Aorta (tissue), 5 donors: ENCODE measurements at places on chromosomes 7 and 10. TPM values are rescaled to one million over a fixed set of nuclear protein-coding genes. Genes with fewer than 3 reads are reported as not detected.

DNA sequence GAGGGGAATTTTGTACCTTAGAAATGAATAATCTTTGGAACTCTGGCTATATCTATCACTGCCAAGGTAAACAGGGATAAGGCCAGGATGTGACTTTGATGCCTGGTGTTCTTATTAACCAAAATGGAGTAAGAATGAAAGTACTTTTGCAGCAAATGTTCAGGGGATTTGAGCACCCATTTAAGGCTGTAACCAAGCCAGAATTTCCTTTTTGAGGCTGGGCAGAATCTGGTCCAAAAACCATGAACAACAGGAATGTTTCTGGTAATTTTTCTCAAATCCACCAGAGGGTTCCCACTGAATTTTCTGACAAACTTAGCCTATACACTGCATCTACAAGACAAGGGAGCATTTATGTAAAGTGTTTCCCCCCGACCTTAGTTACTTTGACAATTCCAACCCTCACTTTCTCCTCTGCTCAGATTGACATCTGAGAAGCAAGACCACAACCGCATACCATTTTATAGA lies 120.6 kb downstream of the BAMBI start:
- no peak for DNase-seq

- no peak for DNase-seq
Observed at GRCh38 chr7:158501393-158502067, 86.1 kb downstream of the PTPRN2 start.

Gene HOGA1
- total RNA-seq = 1.9 TPM

- no peak for DNase-seq
Observed at GRCh38 chr10:106864031-106864430, 300.5 kb downstream of the SORCS1 start.

- DNase-seq = no peak
Observed at GRCh38 chr10:21092683-21093524, 195.8 kb upstream of the NEBL start.

Gene SPDYE2
- not detected for total RNA-seq

Gene CPN1
- not detected for total RNA-seq

- no peak for DNase-seq
Observed at GRCh38 chr7:12475362-12476063, 71.8 kb upstream of the VWDE start.

- DNase-seq = peak; percentile 96
Observed at GRCh38 chr10:100529475-100530298, at the start of gene NDUFB8. Gene NDUFB8, minus strand, starts transcription at chr10:100529871. Its CDS starts 20 bp downstream, at chr10:100529851.

Gene BBIP1
- total RNA-seq = 35.3 TPM

GRCh38 chr10:110218632-110219031 lies 11.2 kb downstream of the MXI1 start:
- no peak for DNase-seq

Gene DEPP1
- 84.2 TPM for total RNA-seq

GRCh38 chr7:72114129-72114528 lies 298.0 kb downstream of the CALN1 start:
- DNase-seq = no peak

Gene ANKRD2
- 0.39 TPM for total RNA-seq

GRCh38 chr10:79883986-79884385 lies 57.4 kb downstream of the NUTM2E start:
- no peak for DNase-seq

- no peak for DNase-seq
Observed at GRCh38 chr7:37376386-37376785, 72.3 kb downstream of the ELMO1 start.

GRCh38 chr10:75292794-75293445 lies 57.2 kb upstream of the COMTD1 start:
- DNase-seq = no peak

DNA sequence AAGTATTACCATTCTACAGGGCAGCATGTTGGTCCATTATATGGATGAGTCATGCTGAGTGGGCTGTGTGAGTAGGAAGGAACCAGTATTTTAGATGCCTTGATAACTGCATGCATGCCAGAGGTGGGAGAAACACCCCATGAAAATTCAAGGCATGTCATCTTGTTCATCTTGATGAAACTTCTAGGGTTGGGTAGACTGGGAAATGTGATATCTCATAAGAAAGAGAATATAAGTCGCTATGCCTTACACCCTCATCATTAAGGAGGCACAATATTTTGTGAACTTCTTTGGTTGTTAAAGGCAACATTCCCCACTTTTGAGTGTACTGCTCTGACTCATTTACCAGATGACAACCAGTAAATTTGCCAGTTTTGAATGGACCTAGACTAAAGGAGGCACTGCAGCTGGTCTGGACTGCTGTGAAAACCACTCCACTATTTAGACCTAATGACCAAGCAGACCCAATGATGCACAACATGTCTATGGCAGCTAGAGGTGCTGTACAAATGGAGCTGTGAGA lies 48.0 kb downstream of the ZNF365 start:
- no peak for DNase-seq

Gene ELOVL3
- total RNA-seq = not detected

DNA sequence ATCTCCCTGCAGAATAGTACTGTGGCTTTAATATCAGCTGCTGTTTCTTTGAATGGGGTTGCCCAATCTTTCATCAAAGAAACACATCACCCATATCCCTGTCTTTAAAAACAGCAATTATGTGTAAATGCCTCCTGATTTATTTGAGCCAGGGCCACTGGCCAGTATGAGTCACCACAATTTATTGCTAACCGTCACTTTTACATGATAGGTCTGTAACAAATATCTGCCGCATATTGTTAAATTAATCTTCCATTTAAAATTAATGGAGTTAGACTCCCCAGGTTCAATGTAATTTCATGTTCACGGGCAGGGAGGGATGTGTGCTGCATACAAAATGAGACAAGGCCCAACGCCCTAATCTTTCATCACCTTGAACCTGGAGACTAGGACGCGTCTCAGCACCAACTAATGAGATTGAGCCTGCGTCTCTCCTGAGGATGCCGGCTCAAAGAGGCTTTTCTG lies 673.4 kb downstream of the AUTS2 start:
- no peak for DNase-seq

Gene TMEM140
- 12.0 TPM for total RNA-seq

DNA sequence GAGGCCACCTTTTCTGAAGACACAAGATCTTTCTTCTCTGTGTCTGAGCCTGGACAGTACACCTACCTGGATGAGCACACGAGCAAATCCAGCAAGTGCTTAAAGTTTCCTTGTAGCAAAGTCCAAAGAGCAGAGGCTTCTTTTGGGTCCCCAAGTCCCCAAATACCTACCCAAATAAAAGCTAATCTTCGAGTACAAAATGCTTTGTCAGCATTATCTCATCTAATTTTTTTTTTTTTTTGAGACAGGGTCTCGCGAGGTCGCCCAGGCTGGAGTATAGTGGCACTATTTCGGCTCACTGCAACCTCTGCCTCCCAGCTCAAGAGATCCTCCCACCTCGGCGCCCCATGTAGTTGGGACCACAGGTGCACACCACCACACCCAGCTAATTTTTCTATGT lies 24.6 kb downstream of the MYOF start:
- DNase-seq = no peak

DNA sequence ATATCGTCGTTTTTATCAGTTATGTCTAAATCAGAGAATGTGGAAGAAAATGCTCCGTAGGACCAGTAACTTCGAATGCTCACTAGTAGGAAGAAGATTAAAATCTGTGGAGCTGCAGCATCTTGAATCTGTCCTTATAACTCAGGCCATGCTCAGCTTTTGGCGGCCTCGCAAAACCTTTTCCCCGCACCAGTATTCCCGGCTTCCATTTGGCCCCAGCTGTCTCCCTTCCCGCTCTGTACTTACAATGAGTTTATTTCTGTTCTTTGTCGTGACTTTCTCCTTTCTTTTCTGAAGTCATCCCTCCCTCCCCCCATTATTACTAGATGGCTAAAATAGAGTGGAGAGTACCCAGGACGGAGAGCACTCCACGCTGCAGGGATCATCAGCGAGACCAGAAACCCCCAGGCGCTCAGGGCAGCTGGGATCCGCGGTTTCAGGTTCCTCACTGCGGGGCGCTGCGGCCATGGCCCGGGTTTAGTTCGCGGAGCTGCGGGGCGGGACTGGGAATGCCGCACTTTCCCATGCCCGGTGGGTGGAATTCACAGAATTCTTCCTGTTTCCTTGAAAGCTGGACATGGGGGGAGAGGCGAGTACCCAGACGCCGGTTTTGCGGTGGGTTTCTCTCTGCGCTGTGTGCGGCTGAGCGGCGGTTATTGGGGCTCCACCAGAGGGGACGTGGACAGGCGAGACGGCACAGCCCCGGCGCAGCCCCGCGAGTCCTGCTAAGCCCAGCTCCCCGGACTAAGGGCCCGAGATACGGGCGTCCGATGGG lies 183.5 kb downstream of the POM121L12 start:
- no peak for DNase-seq

Gene MMD2
- total RNA-seq = not detected

DNA sequence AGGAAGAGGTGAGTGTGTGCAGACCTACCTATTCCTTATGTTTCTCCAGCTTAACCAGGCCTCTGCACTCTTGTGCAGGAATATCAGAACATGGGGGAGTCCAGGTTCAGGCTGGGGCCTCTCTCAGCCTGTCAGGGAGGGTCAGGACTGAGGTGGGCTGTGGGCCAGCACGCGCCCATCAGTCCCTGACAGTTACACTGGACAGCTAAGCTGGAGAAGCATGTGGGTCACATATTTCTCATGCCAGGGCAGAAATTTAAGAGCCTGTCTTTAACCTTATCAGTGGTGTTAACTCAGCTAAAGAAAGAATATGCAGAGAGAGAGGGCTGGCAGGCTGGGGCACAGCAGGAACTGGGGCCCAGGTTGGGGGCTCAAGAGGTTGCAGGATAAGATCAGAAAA lies 8.7 kb upstream of the POLD2 start:
- DNase-seq = no peak

- DNase-seq = no peak
Observed at GRCh38 chr10:32932225-32932729, 25.8 kb downstream of the ITGB1 start.

Gene HEPACAM2
- total RNA-seq = not detected

DNA sequence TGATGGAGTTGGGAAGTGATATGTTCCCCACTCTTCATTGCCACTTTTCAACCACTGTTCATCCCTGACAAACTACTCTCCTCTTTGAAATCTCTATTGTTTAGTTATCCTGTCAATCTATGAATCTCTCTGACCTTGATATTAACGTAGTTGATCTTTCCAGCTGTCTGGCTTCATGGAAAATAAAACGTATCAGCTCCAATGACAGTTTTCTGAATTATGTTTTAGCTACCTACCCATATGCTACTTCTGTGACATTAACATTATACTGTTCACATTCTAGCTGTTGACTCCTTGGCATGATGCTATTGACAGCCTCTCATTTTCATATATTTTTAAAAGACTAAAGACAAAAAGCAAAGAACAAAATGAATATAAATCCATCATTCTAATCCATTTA lies 53.3 kb downstream of the PCLO start:
- no peak for DNase-seq

DNA sequence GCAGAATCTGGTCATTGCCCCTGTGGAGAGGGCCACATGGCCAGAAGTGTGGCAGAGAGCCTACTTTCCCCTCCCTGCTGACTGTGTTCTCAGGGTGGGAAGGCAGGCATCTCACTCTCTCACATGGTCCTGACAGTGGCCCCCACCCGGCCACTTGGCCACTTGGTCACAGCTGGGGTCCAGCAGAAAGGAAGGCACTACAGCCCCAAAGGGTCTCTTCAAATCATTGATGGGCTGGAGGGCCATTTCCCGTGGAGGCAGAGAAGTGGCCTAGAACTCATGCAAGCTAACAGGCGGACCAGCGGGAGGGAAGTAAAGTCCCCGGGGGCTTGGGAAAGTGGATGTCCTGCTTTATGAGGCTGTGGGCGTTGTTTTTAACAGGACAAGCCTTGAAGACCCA lies 125.3 kb downstream of the EMX2 start:
- no peak for DNase-seq

GRCh38 chr10:129659508-129660268 lies 192.6 kb downstream of the MGMT start:
- no peak for DNase-seq

Gene GRM3
- total RNA-seq = not detected

GRCh38 chr7:117796889-117797288 lies 76.4 kb downstream of the CTTNBP2 start:
- no peak for DNase-seq

DNA sequence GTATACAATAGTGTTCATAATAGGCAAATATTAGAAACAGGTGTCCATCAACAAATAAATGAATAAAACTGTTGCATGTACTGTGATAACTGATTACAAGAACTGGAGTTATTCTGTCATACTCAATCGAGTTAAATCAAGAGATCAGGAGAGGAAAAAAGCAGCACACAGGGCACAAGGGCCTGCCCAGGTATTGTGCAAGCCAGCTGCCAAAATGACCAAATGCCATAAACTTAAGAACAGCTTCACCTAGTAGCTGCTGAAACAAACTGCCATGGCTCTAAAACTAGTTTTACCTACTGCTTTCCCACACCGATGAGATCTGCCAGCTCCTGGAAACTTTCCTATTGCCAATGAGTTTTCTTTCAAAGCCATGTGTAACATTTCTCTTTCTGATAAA lies 12.2 kb downstream of the GSAP start:
- DNase-seq = no peak

- DNase-seq = no peak
Observed at GRCh38 chr10:128540781-128541761, 414.8 kb upstream of the MKI67 start.

GRCh38 chr10:104931612-104932134 lies 290.6 kb downstream of the SORCS3 start:
- no peak for DNase-seq

DNA sequence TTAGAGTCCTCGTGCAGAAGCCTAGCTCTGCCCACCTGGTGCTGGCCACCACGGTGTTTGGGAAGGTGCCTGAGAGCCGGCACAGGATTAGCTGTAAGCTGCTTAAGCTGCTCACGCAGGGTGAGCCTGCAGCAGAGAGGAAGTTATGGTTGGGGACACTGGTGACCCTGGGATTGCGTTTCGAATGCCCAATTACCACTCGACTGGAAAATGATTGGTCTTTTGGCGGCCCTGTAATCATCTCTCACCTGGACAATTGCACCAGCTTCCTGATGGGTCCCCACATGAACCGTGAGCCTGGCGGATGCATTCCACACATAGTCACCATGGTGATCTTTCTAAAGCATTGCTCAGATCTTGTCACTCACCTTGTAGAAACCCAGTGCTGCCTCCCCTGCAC lies 442.3 kb upstream of the ZMIZ1 start:
- no peak for DNase-seq

- DNase-seq = no peak
Observed at GRCh38 chr7:116998567-116999175, 45.4 kb downstream of the ST7 start.

Gene PDK4
- 294 TPM for total RNA-seq

Gene CACNB2
- total RNA-seq = 14.6 TPM

Gene TEX47
- not detected for total RNA-seq

Gene OGDHL
- not detected for total RNA-seq

GRCh38 chr7:133359449-133359848 lies 106.6 kb downstream of the EXOC4 start:
- no peak for DNase-seq

- no peak for DNase-seq
Observed at GRCh38 chr10:34171957-34172527, 643.1 kb downstream of the PARD3 start.

Gene AOAH
- total RNA-seq = 10.0 TPM
